ENCODE measurements at places on chromosomes 7 and 10.

DNA sequence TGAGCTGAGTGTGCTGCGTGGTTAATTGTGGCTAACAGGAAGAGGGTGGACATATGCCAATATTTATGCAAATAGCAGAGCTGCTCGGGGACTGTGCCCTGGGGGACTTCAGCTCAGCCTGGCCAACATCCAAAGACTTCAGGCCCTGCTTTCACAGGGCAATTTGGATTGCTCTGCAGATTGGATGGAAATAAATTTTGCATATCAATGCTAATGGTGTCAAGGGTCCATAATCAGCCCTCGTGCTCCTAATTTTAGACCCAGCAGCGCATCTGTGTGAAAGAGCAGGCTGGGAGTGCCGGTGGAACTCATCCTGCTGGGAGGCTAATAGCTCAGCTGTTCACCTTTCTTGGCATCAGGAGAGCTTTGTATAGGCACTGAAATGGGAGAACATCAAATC lies 270.1 kb downstream of the TCERG1L start:
- DNase-seq, result no peak

DNA sequence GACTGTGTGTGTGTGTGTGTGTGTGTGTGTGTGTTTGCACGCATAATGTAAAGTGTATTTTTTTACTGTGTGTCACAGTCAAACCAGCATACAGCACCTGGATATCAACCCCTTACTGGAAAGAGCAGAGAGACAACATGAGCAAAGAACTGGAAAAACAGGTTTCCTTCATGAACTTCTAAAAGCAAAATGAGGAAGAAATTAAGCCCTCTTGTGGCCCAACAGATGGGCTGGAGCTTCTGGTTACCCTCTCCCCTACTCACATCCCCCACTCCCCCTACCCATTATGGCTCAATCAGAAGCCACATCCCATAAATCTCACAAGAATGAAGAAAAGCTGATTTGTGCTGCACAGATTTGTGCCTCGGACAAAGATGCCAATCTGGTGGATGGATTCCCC lies 36.2 kb downstream of the PDE1C start:
- no peak for DNase-seq

GRCh38 chr7:87591211-87591610 lies 9.5 kb downstream of the ABCB1 start:
- no peak for DNase-seq

DNA sequence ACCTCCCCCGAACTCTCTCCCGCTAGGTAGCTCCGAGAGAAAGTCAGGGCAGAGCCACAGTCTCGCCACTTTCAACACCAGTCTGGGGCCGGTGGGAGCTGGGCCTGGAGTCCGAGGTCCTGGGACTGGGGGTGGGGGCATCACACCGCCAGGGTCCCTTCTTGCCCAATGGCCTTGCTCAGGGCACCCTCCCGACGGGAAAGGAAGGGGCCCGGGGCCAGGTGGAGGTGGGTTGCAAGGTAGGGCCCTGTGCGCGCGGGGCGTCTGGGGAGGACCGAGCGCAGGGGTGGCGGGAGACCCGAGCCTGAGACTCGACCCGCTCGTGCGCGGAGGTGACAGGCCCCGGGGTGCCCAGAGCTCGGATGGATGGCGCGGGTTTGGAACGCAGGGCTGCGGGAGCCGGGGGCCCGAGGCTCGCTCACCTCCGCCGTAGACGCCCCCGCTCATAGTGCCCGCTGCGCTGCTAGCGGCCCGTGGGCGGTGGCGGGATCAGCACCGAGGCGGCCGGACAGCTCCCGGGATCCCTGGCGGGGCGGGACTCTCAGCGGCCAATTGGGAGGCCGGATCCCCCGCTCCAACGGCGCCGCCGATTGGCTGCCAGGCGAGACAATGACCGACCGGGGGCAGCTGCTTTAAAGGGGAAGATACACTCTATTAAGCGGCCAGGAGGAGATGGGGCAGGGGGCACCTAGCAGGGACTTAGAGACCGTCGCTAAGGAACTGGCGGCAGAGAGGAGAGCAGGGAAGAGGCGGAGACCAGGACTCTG lies at the start of gene ACTL6B:
Gene ACTL6B, minus strand, starts transcription at position 541 of the 767 bp plus-strand sequence. Its CDS starts 94 bp downstream, at position 447.
- DNase-seq, result peak; percentile 50

GRCh38 chr10:122225330-122225729 lies 45.8 kb upstream of the BTBD16 start:
- DNase-seq, result no peak

DNA sequence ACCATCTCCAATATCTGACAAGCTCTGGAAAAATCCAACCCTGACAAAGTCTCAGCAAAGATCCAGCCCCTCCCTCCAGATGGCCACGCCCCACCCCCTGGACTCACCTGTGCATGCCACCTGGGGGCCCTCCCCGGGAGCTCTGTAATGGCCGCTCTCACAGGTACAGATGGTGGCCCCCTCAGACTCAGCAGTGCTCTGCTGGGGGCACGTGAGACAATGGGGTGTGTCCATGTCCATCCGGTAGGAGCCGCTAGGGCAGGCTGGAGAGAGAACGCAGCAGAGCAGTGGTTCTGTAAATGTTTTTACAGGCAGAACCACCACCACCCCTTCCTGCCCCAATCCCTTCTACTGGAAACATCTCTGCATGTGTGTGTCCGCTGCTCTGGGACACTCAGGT lies 9.5 kb downstream of the EPHA1 start:
- no peak for DNase-seq

DNA sequence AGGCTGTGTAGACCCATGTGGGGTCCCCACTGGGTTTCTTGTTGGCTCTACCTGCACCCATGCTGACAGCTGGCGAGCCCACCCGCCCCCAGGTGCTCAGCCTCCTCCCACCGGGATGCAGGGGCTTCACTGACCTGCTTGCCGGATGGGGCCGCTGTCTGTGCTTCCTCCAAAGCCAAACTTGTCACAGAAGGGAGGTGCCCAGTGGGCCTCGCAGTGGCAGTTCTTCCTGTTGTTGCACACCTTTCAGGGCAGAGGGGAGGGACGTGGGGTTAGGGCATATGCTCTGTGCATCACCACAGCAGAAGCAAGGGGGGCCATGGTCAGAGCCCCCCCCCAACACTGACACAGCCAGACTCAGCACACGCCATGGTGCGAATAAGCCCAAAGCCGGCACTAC lies 146.5 kb downstream of the FANK1 start:
- no peak for DNase-seq

DNA sequence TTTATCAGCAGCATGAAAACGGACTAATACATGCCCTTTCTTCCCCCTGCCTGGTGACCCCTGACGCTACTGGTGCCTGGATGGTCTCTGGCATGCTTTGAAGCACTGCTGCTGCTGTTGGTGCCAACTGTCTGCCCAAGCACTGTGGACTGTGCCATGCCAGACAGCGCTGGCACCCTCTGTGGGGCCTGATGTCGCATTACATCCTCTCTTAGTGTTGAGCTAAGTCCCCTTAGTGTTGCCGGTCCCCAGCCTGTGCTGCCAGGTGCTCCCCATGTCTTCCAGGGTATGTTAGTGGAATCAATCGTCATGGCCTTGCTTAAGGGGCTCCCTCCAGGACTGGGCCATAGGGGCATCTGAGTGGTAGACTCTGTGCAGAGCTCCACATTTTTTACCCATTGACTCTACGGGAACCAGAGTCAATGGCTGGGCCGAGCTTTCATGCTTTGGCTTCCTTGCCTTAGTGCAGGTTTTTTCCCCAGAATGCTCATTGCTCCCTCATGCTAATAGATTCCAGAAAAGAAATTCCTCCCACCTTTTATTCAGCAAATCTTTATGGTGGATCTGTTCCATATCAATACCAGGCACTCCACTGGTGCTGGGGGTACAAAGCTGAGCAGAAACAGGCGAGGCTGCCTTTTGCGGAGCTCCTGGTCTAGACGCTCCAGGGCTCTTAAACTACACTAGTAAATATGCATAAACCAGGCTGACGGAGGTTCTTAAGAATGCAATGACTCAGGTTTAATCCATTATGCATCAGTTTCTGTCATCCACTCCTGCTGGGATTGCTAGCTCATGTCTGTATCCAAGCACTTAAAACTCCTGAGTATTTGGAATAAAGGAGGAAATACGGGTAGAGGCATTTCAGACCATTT lies 21.8 kb upstream of the MRC1 start:
- DNase-seq, result no peak

- DNase-seq, result no peak
These were observed 204.3 kb downstream of the PTEN start for GRCh38 chr10:88067737-88068136.
